ENCODE measurements at places on chromosomes 2 and 18.

GRCh38 chr2:240340361-240340761, 95.1 kb upstream of the GPC1 start:
- ATAC-seq: no peak

GRCh38 chr18:50619861-50620275, 60.0 kb downstream of the MAPK4 start:
- ATAC-seq: no peak

DNA sequence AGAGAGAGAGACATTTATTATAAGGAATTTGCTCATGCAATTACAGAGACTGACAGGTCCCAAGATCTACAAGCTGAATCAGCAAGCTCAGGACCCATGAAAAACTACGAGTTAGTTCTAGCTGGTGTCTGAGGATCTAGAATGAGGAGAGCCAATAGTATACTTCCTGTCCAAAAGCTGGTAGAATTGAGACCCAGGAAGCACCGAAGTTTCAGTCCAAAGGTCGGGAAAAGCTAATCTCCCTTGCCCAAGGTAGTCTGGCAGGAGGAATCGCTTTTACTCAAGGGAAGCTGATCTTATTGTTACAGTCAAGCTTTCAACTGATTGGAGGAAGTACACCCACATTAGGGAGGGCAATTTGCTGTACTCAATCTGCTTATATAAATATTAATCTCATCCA, 389.6 kb downstream of the ADCYAP1 start:
- no peak for ATAC-seq

DNA sequence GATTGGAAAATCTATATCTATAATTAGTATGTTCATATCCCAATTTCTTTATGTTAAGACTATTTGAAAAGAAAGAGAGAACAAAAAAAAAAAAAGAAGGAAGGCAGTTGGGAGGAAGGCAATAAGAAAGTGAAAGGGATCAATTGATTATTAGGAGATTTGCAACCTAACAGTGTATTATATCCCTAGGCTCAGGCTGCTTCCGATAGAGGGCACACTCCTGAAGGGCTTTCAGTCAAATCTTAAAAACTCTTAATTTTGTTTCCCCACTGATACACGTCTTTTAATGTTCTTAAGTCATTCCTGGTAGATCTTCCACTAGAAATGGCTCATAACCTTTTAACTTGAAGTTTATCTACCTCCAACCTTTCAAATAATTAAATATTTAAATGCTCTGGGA, 763.9 kb downstream of the BCL11A start:
- ATAC-seq: no peak

GRCh38 chr2:190340369-190340768, 3.0 kb upstream of the INPP1 start:
- no peak for ATAC-seq

- no peak for ATAC-seq
These were observed 15.2 kb downstream of the SMYD1 start for GRCh38 chr2:88082781-88083180.

DNA sequence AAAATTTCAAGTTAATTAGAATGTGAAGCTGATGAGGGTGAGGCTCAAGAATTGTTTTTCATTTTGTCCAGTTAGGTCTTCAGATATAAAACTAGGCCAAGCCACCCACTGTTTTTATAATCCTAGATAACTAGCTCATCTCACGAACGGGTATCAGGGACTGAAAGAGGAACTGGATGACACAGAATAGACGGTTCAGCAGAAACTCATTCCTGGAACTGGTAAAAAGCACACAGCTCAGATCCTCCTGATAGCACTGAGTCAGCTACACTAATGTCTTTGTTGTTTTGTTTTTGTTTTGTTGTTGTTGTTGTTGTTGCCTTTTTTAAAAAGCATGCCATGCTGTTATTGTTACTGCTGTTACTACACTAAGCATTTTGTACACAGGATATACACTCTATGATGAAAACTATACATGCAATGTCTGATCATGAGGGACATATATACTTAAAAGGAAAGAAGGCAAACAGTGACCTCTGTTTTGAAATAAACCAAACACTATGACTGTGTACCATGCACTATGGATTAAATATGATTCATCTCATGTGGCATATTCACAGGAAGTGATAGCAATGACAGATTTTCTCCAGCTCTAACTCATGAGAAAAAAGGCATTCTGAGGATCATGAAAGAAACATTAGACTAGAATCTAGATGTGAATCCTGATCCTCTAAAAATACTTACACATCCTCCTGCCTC, 437.6 kb downstream of the NCKAP5 start:
- ATAC-seq: peak; percentile 39

GRCh38 chr18:47683774-47684173, 246.7 kb downstream of the SMAD2 start:
- no peak for ATAC-seq

- ATAC-seq: no peak
These were observed 15.6 kb upstream of the GPBAR1 start for GRCh38 chr2:218245214-218245613.

DNA sequence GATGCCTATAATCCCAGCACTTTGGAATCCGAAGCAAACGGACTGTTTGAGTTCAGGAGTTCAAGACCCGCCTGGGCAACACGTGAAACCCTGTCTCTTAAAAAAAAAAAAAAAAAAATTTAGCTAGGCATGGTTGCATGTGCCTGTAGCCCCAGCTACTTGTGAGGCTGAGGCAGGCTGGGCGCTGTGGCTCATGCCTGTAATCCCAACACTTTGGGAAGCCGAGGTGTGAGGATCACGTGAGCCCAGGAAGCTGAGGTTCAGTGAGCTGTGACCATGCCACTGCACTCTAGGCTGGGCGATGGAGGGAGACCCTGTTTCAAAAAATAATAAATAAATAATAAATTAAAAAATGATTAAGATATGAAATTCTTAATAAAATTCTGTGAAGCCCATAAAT, 9.0 kb upstream of the STRN start:
- no peak for ATAC-seq

DNA sequence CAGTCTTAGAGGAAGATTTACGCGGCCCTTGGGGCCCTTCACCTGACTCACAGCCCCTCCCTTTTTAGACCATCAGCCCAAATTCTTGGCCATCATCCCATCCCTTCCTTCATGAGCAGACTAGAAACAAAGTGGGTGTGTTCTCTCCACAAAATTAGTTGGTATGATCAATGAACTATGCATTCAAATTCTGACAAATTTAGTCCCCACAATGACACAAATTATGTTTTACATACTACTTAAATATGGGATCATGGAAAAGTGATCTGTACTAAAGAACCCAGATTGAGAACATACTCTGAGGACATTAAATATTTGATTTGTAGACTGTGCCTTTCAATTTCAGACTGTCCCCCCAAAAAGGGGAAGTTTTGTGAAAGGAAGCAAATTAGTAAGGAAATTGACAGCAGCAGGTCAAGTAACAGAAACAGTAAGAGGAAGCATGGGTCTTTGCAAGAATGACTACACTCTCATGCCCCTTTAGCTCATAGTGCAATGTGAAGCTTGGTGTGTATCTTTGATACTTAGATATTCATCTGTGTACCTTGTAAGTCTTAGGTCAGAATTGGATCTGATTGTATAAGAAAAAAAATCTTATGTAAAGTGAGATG, 2.2 kb upstream of the MAPRE2 start:
- no peak for ATAC-seq

- ATAC-seq: peak; percentile 16
These were observed 75.2 kb upstream of the TSPYL6 start for GRCh38 chr2:54330926-54331835.

DNA sequence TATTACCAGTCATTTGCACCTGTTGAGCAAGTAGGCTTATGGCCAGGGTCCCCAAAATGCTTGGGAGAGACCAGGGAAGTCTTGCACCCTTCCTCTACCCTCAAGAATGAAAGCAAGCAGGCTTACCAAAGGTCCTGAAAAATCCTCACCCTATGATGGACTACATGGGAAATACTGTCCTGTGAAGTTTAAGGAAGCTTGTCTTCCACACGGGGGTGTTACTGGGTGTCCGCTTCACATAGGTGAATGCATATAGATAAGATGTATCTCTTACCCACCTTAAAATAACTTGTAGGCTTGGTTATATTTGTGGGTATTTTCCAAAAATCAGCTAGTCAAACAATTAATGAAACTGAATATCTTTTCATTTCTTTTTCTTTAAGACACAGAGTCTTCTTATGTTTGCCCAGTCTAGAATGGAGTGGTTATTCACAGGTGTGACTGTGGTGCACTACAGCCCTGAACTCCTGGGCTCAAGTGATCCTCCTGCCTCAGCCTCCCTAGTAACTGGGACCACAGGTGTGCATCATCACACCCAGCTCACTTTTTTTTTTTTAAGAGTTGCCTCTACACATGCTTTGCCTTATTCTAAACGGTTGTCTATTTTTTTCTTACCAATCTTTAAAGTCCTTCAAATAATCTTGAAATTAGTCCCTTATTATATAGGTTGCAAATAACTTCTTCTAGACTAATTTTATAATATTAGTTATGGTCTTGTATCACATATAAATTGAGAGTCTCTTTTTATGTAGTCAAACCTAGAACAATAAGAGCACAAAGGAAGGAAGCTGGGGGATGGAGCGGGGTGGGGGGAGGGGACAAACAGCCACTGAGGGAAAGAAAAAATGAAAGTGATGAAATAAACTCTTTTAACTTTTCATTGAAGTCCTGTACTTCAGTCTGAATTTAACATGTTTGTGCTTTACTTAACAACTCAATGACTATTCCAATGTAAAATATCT, 49.0 kb downstream of the CERKL start:
- no peak for ATAC-seq

- no peak for ATAC-seq
These were observed 94.5 kb upstream of the TMEM178A start for GRCh38 chr2:39571111-39571731.

- no peak for ATAC-seq
These were observed 36.8 kb upstream of the PLEKHM3 start for GRCh38 chr2:208062113-208062512.

- peak; percentile 74 for ATAC-seq
These were observed 18.2 kb upstream of the CRIM1 start for GRCh38 chr2:36337354-36337753.

DNA sequence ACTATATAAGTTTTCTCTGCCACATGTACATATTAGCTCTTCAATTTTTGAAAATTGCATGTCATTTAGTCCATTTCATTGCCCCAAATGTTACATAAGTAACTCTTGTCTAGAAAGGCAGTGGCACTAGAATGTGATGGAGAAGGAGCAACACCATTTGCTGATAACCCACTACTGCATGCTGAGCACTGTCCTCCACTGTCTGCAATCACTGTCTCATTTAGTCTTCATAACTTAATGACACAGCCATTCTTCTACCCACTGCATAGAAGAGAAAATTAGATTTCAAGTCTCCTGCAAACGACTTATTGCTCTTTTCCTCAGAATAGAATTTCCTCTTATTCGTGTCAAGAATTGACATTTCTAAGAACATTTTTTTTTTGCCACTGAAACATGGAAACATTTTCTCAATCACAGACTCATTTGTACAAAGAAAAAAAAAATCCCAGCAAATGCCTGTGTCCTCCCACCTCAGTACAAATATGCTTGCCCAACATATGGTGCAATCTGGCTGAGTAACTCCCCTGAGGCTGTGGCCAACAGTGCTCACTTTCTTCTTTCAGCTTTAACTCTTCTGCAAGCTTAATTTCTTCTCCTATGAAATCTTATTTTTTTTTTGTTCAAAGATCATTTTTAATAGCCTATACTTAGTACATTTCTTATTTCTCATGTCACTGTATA, 768.6 kb upstream of the HS6ST1 start:
- ATAC-seq: no peak

GRCh38 chr18:28088477-28088876, 88.5 kb downstream of the CDH2 start:
- no peak for ATAC-seq

DNA sequence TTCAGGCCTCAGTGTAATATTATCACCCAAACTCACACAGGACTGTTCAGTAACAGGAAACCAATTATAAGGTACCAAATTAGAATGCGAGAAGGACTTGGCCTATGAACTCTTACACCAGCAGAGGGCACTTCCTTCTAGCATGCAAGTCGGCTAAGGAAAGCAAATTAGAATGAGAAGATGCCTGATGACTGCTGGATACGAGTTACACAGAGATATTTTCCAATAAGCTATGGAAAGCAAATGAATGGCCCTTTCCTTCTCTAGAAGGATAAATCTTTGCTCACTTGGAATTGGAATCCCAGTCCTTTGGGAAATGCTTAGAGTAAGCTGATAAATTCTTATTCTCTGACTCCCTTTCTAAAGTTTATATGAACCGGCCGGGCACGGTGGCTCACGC, 109.8 kb downstream of the AP1S3 start:
- peak; percentile 31 for ATAC-seq

Data from activated T-helper 17 cell treated with anti-CD3 and anti-CD28 coated beads, Interleukin-2, amount 50 U/mL, for 72 hours (primary cell).